ENCODE measurements at places on chromosomes 1 and 21.

DNA sequence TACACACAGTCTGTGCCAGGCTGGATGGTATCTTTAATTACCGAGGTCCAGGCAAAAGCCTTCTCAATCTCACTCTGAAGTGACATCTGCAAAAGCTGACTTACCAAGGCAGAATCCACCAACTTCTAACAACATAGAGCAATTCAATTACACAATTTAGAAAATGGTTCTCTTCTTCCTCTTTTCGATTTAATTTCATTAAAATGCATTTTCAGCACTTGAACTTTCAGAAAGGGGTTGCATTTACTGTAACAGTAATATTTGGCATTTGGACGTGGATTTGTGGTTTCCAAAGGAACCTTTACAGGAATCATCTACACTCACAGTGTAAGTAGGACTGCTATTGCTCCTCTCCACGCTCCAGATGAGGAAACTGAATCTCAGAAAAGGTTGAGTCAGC is 53.3 kb downstream of the ERO1B start:
- no peak for DNase-seq

DNA sequence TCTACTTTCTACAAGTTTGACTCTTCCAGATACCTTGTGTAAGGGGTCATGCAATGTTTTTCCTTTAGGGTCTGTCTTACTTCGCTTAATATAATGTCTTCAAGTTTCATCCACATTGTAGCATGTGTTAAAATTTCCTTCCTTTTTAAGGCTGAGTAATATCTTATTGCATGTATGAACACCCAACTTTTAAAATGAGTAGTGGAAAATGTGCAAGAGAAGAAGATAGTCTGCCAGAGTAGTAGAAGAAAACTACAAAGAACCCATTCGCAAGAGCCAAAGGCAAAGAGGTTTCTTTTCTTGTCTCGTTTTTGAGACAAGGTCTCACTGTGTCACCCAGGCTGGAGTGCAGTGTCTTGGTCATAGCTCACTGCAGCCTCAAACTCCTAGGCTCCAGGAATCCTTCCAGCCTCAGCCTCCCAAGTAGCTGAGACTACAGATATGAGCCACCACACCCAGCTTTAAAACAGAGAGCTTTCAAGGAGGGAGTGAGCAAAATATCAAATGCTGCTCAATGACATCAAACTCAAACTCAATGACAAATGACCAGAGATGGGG is 9.4 kb downstream of the IL23R start:
- DNase-seq: no peak

DNA sequence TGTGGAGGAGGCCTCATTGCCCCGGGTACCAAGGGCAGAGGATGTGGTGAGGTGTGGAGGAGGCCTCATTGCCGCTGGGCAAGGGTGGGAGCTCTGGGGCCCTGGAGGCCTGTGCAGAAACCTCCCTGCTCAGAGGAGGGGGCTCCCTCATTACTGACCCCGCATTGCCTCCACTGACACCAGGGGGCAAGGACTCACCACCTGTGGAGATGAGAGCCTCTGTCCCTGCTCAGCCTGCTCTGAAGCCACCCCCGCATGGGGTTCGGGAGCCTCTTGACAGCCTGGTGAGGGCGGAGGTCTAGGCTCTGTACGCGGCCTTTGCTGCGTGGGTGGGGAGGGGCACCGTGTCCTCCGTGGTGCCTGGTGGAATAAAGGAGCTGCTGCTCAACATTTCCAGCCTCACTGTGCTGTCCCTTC is 95.0 kb upstream of the COL6A1 start:
- DNase-seq: no peak

DNA sequence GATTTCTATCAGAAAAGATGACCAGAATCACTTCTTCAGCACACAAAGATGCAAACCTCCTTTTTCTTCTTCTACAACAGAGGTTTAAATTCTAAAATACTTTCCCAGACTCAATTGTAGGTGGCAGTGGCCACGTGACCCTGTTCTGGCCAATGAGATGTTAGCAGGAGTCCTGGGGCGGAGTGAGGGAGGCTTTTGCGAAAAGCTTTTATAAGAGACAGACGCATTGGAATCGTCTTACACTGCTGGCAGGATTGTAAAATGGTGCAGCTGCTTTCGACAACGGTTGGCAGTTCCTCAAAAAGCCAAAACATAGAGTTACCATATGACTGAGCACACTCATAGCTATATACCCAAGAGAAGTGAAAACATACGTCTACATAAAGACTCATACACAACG is 87.0 kb upstream of the MAGI3 start:
- no peak for DNase-seq

GRCh38 chr1:47703156-47703825 is 265.4 kb downstream of the FOXD2 start:
- no peak for DNase-seq

DNA sequence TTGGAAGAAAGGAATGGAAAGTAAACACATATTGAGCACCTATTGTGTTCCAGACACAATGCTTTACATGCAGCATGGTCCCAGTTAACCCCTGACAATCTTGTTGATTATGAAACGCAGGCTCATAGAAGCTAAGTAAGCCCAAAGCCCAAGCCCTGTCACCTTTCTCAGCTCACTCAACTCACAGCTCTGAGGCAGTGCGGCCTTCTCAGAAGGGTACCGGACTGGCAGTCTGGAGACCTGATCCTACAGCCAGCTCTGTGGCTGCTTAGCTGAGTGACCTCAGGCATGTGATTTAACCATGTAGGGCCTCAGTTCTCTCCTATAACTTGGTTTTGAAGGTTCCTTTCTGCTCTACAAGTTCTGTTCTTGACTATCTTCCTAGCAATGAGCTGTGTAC is 464 bp upstream of the RNASEL start:
- no peak for DNase-seq

DNA sequence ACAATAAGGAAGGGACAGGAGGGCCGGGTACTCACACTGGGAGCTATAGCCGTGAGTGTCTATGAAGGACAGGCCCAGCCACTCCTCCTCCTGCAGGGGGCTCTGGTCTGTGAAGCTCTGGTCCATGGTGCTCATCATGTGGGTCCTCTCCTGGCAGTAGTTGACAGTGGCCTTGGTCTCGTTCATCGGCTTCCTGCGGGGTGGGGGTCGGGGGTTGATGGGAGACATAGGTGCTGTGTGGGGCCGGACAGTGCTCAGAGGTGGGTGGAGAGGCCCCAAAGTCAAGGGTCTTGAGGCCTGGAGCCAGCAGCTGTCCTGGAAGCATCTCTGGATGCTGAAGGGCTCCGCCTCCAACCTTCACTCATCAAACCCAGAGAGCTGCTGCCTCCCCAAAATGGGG is 260.4 kb downstream of the PTPRU start:
- no peak for DNase-seq

Data from mesendoderm (in vitro differentiated cells).